ENCODE measurements at places on chromosomes 12 and 14.

DNA sequence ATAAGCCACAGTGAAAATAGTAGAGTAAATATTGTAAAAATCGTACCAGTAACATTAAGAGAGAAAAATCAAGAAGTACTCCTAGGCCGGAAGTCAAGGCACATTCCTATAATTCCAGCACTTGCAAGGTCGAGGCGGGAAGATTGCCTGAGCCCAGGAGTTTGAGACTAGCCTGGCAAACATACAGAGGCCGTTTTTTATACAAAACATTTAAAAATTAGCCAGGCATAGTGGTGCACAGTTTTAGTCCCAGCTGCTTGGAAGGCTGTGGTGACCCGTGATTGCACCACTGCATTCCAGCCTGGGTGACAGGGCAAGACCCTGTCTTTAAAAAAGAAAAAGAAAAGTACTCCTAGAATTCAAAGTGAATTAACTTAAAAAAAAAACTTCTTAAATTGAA, 341.8 kb downstream of the C12orf50 start:
- DNase-seq: no peak

DNA sequence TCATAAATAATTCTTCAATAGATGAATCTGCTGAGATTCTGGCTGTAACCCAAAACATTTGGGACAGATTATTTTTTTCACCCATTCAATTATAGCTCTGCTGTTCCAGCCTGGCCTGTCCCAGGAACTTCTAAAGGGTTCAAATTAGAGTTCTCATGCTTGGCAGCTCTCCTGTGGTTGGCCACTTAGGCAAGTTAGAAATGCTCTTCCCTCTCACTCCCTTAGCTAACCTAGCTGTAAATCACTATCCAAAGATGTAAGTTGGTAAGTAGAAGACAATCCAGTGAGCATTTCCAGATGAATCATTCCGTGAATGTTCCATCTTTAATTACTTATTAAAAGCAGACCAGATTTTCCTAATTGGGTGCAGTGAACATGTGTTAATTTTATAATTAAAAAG, 760.4 kb upstream of the TBX3 start:
- no peak for DNase-seq

GRCh38 chr12:7151532-7151931, 21.4 kb downstream of the CLSTN3 start:
- DNase-seq: no peak

GRCh38 chr14:50714450-50715073, 46.5 kb upstream of the SAV1 start:
- DNase-seq: no peak

DNA sequence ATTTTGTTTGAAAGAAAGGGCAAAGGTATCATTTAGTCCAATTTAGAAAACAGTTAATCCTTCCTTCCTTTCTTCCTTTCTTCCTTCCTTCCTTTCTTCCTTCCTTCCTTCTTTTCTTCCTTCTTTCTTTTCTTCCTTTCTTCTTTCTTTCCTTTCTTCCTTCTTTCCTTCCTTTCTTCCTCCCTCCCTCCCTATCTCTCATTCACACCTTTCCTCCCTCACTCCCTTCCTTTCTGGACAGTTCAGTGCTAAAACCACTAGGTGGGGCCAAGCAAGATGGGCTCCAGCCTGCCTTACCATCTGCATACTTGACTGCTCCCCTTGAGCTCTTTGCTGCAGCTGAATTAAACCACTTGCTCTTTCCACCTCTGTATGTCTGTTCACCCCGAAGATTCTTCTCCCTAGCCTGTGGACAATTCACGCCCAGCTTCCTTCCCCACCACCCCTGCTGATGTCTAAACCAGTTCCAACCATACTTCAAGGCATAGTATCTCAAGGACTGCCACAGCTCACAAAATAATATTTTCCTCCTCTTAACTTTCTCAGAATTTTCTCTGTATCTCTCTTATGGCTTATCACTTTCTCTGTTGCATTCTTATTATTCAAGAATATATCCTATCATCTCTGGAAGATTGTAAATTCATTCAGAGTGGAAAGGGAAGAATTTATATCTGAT, 78.0 kb downstream of the DBX2 start:
- DNase-seq: no peak

Measured in chondrocyte (in vitro differentiated cells).